Psoas muscle (tissue), 8 donors: ENCODE measurements at places on chromosomes 2 and 18. TPM values are rescaled to one million over a fixed set of nuclear protein-coding genes. Genes with fewer than 3 reads are reported as not detected.

The GPR35 gene
- 0.54 TPM for total RNA-seq

The IL37 gene
- total RNA-seq = not detected

The SPATA3 gene
- total RNA-seq = not detected

The MYCN gene
- total RNA-seq = 0.36 TPM

The IMPA2 gene
- total RNA-seq = 126 TPM

The LYG2 gene
- not detected for total RNA-seq

The CDKL4 gene
- total RNA-seq = 0.99 TPM

The CHRNG gene
- total RNA-seq = 27.4 TPM

The MOGAT1 gene
- total RNA-seq = not detected

The LAMA1 gene
- 0.06 TPM for total RNA-seq

DNA sequence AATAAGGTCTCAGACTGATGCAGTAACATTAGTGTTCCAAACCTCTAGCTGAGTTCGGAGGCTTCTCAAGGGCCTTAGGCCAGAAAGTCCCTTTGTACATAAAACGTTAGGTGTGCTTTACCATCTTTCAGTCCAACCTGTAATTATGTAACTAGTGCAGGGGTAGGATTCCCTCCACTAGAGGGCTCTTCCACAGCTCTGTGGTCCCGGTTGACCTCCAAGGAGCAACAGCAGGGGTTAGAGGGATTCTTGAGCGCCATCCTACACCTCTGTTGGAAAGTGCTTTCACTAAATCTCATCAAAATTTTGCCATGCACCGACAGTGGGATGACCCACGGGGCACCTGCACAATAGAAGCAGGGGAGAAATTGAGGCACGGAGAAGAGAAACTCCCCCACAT, 155.8 kb upstream of the LRP1B start:
- no peak for DNase-seq

GRCh38 chr2:133489146-133489545, 79.1 kb downstream of the NCKAP5 start:
- DNase-seq = no peak

- DNase-seq = no peak
Measured at GRCh38 chr18:65287652-65288051, 463.2 kb upstream of the CDH7 start.

DNA sequence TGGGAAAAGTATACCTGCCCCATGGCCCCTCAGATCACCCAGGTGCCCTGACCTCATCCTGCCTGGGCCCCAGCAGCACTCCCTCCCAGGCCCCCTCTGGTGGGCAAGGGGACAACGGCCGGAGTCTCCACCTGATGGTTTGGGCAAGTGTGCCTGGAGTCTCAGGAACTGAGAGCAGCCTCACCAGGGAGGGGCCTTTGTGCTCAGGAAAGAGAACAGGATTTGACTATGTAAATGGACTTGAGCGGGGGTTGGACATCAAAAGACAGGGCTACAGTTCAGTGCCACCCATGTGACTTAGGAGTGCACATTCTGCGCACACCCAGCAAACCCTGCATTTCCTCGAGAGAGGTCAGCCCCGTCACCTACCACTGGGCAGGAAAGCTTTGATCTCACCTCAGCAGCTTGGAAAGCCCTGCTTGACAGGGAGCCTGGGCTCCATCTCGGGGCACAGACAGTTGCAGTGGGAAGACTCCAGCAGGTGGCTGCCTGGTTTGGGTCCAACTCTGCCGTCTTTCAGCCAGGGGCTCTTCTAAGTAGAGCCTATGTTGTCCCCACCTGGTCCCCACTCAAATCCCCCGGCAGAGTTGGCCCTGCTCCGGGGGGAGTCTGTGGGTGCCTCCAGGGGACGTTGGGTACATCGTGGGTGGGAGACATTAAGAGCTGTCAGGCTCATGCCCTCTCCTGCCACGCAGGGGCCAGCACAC, 3.3 kb downstream of the INPP5D start:
- no peak for DNase-seq

DNA sequence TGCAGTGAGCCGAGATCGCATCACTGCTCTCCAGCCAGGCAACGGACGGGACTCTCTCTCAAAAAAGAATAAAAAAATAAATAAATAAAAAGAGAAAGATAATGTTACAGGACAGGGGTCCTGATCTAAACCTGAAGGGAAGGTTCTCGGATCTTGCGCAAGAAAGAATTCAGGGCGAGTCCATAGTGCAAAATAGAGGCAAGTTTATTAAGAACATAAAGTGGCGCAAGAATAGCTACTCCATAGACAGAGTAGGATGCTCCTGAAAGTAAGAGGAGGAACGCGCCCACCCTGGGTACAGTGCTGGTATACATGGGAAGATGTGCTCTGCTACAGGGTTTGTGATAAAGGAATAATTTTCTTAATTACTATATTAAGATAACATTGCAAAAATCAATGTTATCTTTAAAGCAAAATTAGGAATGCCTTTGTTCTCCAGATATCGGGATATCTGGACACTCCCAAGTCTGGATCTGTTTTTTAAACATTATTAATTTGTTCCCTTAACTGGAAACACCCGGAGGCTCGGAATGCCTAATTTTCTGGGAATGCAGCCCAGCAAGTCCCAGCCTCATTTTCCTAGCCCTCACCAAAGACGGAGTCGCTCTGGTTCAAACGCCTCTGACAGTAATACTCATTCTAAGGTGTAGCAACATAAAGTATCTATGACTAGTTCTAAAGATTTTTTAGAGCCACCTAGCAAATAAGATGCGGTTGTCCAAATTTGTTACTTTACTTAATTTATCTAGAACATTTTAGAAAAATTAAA, 38.8 kb downstream of the ACSL3 start:
- DNase-seq = no peak

DNA sequence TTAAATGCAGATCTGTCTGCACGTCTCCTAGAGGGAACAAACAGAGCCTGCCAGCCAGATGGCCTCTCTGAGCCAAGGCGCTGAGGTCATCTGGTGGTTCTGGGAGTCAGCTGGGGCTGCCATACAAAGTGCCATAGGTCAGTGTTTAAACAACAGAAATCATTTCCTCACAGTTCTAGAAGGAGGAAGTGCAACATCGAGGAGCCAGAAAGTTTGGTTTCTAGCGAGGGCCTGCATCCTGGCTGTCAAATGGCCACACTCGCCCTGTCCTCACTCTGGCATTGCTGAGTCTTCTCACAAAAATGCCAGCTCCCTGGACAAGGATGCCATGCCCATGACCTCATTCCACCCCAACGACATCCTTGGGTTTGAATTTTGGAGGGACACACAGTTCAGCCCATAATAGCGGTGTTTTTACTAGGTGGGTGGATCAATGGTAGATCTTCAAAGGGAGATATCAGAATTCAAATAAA, 59.6 kb downstream of the MYT1L start:
- no peak for DNase-seq

DNA sequence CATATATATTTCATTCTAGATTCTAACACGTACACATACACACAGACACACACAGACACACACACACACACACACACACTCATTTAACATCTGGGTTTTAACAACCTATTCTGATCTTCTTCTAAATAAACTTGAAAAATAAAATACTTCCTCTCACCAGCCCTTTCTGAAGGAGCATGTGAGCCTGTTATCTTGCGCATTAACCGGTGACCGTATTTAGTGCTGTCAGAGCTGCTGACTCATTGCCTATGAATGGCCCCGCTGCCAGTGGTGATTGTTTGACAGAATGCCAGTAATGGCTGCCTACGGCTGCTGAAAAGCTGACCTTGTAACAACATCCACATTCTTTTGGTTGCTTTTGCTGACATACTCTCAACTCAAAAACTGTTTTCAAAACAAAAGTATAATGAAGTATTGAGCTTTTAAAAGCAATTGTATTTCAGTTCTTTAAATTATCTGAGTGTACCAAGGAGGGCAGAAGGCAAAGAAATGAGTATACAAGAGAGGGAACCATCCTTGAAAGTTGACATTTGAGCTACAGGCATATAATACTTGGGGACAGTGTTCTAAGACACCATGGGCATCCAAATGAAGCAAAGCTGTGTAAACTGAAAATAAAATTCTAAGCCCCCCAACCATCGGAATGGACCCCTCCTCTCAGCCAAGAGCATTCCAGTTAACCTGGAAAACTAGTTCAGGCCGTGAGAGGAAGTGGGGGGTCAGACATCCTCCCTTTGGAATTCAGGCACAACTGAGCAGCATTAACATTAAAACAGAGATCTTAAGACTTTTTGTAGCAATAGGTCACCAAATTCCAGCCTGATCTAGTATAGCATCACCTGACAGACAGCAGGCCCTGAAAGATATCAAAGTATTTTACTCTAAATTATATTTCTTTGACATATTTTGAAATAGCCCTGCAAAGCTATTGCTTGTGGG, 50.2 kb upstream of the DTNA start:
- DNase-seq = peak; percentile 73

DNA sequence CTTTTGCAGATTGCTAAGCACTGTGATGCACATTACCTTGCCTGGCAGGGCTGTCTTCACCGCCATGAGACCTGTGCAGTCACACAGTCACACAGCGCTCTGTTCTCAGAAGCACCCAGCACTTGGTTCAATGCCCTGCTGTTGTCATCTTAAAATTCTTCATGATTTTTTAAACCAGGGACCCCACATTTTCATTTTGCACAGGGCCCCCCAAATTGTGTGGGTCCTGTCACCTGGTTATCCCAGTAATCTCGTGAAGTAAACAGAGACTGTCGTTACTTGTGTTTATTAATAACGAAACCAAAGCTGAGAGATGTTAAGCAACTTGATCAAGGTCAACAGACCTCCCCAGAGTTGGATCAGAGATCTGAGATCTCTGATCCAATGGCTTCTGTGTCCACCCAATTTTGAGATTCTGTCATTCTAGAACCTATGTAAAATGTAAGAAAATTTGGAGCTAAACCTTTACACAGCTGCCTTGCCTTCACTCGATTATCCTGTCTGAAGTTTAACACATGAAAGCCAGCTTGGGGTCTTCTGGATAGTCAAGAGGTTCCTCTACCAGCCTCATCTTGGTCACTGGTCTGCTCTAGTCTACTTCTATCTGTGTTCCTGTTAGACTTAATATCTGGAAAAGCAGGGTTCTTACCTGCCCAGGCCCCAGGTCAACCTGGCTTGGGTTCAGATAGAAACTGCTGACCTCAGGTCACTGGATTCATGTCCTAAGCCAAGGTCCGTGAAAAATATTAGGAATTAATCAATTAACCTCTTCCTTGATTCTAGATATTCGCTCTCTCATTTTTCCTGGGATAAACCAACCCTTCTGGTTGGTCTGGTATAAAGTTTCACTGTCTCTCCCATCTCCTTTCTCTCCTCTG, 13.7 kb upstream of the TTC39C start:
- no peak for DNase-seq

GRCh38 chr18:13539050-13539449, 187.3 kb downstream of the FAM210A start:
- no peak for DNase-seq

DNA sequence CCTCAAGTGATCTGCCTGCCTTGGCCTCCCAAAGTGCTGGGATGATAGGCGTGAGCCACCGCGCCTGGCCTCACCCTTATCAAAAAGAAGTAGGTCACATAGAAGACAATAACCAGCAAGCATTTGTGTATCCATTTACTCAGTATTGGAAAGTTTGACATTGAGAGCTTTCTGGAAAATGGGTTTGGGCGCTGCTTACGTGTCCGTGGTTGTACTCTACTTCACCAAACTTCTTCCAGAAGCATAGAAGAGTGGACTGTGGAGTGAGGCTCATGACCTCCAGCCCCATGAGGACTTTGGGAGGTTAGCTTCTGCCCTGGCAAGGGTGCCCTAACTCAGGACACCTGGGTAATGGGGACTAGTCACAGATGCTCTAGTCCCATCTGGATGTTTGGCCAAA, 3.7 kb upstream of the ODC1 start:
- DNase-seq = no peak

DNA sequence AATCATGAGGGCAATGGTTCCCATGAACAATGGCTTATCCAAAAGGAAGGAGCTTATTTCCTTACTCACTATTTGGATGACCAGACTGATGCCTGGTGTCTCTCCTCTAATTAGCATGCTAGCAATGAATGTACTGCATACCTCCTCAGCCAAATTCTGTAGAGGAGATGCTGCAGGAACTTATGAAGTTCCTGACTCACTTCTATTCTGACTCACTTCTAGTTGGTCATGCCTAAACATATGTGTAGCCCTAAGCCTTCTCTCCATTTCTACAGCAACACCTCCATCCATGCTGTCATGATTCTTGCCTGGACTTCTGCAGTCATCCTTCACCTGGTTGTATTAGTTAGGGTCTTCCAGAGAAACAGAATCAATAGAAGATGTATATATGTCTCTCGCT, 59.9 kb upstream of the MRPS9 start:
- no peak for DNase-seq

DNA sequence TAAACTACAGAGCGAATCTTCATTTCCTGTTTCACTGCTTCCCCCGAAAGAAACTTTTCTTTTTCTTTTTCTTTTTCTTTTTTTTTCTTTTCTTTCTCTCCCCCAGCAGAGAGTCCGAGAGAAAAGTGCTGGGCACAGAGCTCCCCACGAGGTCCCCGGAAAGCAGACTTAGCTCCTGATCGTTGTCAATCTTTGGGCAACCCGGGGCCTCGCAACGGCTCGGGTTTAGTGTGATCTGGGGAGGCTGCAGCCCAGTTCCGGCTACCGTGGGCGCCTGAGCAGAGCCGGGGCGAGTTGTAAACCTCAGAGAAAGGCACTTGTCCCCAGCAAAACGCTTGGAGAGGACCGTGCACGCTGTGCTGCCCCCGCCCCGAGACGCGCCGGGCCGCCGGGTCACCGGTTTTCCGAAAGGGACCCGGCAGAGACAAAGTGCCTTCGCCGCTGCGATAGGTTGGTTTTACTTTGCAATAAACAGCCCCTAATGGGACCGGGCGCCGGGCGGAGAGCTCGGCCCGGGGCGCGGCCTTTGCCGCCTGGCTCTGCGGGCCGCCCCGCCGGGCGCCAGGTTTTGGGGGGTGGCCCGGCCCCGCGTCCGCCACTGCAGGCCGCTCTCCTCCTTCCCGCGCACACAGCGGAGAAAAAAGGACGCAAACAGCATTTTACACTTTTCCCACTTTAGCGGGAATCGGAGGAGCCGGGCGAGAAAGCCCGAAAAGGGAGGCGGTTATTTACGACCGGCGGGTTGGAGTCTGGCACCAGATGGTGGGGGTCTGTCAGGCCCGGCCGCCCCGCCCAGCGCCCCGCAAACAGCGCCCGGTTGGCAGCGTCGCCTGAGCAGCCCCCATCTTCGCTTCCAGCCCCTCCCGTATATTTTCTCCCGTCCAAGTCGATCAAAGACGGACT, 136.0 kb downstream of the INSIG2 start:
- peak; percentile 26 for DNase-seq
